ENCODE measurements at places on chromosomes 16 and 17.
A peak's percentile ranks its signal among the peaks of the same experiment; 100 is the strongest.

DNA sequence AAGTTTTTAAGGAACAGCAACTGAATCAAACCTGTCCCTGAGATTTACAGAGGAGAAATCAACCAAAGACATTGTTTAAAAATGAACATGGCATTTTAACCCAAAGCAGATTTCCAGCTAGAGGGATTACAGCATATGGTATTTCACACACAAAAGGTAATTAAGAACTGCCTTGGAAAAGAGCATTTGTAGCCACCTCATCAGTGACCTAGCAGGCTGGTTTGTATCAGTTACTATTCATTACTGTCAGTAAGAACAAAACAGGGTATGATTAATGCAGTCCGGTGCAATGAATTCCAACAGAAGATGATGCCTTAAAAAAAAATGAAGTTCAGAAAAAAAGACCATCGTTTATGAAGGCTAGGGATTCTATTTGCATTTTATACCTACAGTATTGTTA, 219.9 kb downstream of the CHD9NB start:
- no peak for DNase-seq

GRCh38 chr17:16662936-16663335, 9.3 kb upstream of the ZNF624 start:
- no peak for DNase-seq

- DNase-seq = no peak
Observed at GRCh38 chr16:84156342-84156784, 11.3 kb downstream of the DNAAF1 start.

GRCh38 chr17:50466371-50467113, 2.1 kb downstream of the CHAD start:
- DNase-seq = no peak

- no peak for DNase-seq
Observed at GRCh38 chr16:88287219-88287618, 95.5 kb upstream of the ZNF469 start.

- no peak for DNase-seq
Observed at GRCh38 chr17:29821897-29822296, 108.1 kb downstream of the SSH2 start.

- DNase-seq = no peak
Observed at GRCh38 chr16:78376452-78376851, 277.0 kb downstream of the WWOX start.

GRCh38 chr17:41702712-41703111, 9.4 kb upstream of the GAST start:
- no peak for DNase-seq

DNA sequence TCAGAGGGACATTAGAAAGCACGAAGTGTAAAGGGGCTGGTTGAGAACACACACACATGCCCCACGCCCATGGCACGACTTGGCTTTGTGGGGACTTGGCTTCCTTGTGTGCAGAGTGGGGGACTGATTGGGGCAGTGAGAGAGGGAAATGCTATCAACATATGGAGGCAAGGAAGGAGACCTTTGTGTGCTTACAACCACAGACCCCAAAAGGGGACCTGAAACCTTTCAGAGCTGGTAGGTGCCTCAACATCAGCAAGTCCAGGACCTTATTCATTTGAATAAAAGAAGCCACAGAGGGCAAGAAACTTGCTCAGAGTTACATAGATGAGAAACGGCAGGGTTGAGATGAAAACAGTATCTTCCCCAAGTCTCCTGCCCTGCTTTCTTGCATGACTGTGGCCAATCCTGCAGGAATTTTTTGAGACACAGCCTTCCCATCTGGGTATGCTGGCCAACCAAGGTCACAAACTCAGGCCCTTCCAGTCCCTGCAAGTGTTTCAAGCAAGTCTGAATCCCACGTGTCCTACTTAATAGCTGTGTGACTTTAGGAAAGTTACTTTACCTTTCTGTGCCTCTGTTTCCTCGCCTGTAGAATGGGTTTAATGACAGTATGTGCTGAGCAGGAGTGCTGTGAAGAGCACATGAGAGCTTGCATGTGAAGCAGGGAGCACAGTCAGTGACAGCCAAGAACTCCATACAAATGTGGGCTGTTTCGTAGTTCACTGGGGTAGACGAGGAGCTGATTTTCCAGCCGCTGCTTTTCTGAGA, 26.2 kb downstream of the C16orf78 start:
- no peak for DNase-seq

DNA sequence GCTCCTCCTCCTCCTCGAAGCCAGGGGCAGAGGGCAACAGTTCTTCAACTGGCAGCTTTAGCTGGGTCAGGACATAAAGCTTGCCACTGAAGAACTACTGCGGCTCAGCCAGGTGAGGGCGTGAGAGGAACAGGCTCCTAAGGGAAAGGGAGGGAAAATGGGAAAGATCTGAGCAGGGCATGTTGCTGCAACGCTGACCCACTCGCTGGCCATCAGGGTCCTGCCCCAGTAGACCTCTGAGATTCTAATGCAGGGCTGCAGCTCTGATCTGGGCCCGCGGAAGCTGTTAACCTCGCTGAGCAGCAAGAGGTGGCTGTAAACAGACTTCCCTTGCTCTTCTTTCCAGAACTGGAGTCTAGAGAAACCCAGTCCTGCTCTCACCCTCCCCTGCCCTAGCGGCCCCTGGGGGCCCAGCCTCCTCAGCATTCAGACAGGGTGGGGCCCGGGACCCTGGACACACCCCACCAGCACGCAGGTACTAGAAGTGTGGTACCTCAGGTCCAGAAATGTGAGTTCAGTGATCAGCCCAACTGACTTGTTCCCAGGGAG, 3.8 kb upstream of the TLCD2 start:
- no peak for DNase-seq

GRCh38 chr17:53543472-53543871, 279.3 kb upstream of the KIF2B start:
- DNase-seq = no peak

DNA sequence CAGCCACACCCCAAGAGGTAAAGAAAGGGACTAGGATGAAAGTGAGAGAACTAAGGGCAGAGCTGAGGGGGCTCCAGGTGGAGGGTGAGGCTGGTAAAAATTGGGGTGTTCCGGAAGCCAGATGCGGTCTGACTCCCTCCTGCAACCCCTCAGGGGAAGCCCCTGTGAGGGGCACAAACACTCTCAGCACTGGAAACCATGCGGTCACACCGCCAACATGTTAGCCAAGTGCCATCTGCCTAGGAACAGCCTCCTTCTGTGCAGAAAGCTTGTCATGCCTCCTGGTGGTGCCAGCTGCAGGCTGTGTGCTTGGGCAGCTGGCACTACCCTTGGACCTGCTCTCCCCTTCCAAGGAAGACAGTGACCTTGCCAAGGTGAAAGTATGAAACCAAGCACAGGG, 83.5 kb upstream of the RPL38 start:
- DNase-seq = no peak

- DNase-seq = no peak
Observed at GRCh38 chr16:81582655-81583441, 138.2 kb downstream of the CMIP start.

DNA sequence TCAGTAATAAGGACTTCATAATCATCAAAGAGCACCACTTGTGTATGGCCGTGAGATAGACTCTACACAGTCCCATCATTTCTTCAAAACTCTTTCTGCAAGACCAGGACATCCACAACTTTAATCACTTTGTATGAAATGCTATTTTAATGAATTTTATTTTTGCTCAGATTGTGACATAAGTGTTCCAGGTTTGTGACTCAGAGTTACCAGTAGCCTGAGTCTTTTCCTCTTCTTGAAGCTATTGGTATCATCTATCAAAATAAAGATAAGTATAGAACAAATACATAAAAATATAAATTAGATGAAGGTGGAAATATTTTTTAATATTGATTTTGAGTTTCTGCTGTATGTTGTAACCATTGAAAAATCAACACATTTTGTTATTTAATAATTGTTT, 16.6 kb upstream of the VWA3A start:
- no peak for DNase-seq

DNA sequence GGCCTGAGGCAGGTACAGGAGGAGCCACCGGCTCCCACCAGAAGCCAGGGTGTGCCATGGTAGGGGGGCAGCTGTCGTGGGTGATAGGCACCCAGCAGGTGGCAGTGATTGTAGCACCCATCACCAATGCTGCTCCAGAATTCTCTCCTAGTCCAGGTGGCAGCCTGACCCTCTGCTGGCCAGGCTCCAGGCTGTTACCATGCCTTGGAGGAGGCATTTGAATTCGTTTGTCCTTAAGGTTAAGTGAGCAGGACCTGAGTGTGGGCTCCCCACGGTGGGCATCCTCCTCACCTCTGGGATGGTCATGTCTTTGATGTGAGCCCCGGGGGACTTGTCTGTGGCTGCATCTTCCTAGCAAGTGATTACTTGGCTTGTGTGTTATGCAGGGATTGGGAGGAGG, 59.4 kb downstream of the RGS9 start:
- DNase-seq = no peak

- no peak for DNase-seq
Observed at GRCh38 chr16:2054543-2055245, 6.9 kb downstream of the TSC2 start.

DNA sequence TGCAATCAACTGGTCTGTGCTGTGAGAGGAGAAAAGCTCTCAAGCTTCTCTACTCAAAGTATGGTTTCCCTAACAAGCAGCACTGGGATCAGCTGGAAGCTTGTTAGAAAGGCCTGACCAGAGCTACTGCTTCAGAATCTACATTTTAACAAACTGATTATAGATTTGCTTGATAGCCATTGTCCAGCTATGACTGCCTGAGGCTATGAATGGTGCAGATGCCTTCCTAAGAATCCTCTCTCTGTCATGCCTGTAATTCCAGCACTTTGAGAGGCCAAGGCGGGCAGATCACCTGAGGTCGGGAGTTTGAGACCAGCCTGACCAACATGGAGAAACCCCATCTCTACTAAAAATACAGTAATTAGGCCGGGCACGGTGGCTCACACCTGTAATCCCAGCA, 28.6 kb downstream of the PKD1L3 start:
- DNase-seq = no peak

- peak; percentile 65 for DNase-seq
Observed at GRCh38 chr16:57422026-57422944, 17.7 kb downstream of the CCL17 start.

DNA sequence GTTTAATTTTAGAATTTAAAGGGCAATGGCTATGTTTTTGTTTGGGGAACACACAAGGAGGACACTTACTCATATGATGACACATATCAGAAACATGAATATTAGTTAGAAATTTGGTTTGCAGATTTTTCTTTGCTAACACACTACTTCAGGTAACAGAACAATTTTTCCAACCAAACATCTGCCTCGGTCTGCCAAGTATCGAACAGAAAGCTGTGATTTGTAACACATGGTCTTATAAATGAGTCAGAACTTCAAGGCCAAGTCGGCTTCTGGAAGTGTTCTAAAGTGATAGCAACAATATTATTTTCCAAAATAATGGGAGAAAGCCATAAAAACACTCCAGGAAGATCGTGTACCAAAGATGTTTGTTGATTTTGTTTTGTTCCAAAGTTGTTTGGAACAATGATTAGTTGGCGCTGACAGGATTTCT, 75.9 kb upstream of the PMFBP1 start:
- no peak for DNase-seq

DNA sequence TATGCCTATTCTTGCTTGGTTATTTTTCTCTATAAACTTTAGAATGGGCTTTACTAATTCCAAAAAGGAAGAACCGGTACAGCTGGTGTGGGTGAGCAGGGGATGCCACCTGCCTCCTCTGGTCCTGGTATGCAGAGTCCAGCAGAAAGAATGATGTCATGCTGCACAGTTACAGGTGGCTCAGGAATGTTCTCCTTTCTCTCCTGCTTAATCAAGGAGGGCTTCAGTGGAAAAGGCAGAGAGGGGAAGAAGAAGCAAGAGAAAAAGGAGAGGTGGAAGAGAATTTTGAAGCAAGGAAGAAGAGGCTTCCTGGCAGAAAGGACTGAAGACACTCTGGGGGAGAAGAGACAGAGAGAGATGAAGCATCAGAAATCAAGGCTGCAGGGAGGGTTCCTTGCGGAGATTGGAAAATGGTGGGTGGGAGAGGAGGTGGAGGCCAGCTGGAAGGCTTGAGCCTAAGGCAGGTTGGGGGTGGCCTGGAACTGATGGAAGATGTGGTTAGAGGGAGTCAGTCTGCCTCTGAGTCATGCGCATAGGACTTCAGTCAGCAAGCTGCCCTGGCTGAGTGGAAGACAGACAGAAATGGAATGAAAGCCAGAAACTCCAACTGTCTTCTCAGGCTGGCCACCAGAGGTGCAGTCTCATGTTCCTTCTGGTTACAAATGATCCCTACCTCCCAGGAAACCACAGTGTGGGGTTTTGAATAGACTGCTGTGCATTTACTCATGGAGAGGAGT, 64.6 kb upstream of the CRHR1 start:
- DNase-seq = no peak

DNA sequence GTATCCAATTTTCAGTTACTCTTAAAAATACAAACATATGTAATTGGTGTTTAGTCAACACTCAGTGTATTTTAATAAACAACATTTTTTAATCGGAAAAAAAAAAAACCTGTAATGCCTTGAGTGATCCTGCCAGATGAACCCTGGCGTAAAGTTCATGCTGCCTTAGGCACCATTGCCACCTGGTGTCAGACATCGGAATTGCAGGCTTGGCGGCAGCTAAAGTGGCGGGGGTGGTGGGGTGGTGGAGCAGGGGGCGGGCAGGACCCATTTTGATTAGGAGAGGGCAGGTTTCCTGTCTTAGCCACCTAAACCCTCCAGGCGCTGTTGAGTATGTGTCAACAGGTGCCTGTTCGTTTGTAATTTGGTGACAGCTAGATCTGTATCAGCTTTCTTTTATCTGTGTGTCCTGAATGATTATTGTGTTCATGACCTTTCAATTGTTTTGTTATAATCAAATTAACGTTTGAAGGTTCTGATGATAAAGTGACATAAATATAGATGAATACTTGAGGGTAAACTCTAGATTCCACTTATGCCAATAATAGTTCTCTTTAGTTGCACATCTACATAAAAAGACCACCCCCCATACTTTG, 588.7 kb downstream of the CDH13 start:
- no peak for DNase-seq

DNA sequence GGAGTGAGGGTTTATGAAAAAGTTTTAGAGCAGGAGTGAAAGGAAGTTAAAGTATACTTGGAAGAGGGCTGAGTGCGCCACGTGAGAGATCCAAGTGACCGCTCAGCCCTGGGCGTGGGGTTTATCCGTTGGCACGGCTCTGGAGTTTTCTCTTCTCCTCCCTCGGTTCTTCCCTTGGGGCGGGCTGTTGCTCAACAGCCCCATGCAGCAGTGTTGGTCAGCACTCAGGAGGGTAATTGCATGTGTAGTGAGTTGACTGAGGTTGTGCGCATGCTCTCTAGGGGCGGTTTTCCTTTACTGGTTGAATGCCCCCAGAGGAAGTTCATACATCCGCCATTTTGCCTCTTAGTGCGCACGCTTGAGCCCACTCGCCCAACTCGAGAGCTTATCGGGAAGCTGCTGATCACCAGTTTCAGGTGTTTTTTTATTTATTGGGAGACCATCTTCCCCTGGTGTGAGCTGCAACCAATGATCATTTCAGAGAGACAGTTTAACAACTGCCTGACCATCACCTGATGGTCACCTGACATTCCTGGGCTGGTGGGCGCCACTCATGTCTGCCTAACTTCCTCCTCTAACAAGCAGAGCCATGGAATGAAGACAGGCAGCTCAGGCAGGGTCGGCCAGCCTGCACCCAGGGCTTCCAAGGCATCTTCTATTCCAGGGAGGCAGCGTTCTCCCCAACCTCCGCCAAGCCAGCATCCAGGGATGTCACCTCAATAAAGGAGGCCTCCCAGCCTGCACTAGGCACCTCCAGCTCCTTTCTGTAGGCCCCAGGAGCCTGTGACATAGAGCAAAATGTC, 41.3 kb upstream of the DNAH17 start:
- peak; percentile 85 for DNase-seq

GRCh38 chr17:74089869-74090464, 113.5 kb upstream of the RPL38 start:
- DNase-seq = peak; percentile 26
